ENCODE measurements at places on chromosomes 7 and 10.

- no peak for DNase-seq
Observed at GRCh38 chr10:96441322-96441885, 72.3 kb downstream of the TLL2 start.

- DNase-seq, result no peak
Observed at GRCh38 chr7:156456503-156457115, 184.0 kb upstream of the RNF32 start.

- DNase-seq, result no peak
Observed at GRCh38 chr7:45173596-45174327, 16.2 kb downstream of the RAMP3 start.

- DNase-seq, result no peak
Observed at GRCh38 chr7:4486907-4487306, 195.2 kb upstream of the FOXK1 start.

GRCh38 chr7:104142147-104142546 is 65.7 kb downstream of the ORC5 start:
- no peak for DNase-seq

- no peak for DNase-seq
Observed at GRCh38 chr10:109746861-109747260, 176.4 kb downstream of the XPNPEP1 start.

GRCh38 chr7:155576416-155576815 is 30.1 kb upstream of the CNPY1 start:
- DNase-seq, result no peak

DNA sequence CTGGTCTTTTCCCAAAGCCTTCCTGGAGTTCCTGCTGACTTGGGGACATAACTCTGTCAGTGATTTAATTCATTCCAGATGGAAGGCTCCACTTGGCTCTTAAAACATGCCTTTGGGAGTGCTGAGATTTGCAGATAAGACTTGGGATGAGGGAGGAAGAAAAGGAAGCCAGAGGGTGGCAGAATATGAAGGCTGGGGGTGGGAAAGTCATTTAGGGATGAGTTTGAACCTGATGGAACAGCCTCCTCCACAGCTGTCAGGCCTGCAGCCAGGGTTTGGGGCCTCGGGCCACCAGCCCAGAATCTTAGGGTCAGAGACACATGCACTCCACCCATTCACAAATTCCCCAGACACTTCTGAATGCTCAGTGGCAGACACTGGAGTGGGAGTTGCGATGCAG is 28.4 kb upstream of the EIF5AL1 start:
- DNase-seq, result no peak

DNA sequence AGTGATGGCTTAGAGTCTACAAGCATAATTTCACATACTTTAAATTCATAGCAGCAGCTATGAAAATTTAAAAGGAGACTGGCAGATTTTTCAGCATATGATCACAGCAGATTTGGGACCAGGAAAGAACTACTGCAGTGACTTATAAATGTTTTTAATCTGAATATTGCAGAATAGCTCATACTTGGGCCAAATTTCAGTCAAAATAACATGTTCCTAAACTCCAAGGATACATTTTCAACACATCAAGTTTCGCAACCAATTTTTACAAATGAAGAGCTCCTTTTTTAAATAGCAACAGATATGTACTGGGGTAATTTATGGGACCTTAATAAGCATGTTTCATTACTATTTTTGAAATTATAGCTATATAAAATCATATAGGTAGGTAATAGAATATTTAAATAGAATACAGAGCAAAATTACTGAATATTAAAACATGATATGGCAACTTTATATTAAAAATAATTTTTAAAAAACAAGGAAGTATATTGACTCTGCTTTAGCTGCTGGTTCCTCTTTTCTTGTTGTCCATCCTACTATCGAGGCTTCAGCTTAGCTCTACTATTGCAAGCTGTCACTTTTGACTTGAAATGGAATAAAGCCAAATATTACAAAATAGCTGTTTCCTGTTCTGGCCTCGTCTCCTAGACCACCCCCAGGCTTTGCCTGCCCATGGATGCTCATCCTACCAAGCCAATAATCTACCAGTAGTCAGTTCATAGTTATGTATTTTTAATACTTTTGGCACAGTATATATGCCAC is 123.1 kb downstream of the NRBF2 start:
- DNase-seq, result peak; percentile 35

GRCh38 chr7:73817121-73817520 is 13.7 kb upstream of the CLDN4 start:
- no peak for DNase-seq

DNA sequence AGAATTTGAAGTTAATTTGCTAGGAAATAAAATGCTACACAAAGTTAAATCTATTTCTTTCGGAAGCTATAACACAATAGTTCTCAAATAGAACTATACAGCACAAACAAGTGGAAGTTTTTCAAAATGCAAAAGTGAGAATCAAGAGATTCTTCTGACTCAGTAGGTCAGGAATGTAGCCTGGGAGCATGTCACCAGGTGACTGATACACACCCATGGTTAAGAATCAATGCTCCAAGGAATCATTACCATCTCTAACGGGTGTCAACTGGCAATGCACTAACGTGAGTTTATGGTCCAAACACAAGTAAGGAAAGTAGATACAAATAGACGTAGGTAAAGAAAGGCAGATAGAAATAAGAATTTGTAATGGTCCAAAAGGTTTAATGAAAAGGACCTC is 170.5 kb downstream of the SRPK2 start:
- peak; percentile 53 for DNase-seq

GRCh38 chr7:35831208-35831607 is 30.4 kb downstream of the SEPTIN7 start:
- no peak for DNase-seq

DNA sequence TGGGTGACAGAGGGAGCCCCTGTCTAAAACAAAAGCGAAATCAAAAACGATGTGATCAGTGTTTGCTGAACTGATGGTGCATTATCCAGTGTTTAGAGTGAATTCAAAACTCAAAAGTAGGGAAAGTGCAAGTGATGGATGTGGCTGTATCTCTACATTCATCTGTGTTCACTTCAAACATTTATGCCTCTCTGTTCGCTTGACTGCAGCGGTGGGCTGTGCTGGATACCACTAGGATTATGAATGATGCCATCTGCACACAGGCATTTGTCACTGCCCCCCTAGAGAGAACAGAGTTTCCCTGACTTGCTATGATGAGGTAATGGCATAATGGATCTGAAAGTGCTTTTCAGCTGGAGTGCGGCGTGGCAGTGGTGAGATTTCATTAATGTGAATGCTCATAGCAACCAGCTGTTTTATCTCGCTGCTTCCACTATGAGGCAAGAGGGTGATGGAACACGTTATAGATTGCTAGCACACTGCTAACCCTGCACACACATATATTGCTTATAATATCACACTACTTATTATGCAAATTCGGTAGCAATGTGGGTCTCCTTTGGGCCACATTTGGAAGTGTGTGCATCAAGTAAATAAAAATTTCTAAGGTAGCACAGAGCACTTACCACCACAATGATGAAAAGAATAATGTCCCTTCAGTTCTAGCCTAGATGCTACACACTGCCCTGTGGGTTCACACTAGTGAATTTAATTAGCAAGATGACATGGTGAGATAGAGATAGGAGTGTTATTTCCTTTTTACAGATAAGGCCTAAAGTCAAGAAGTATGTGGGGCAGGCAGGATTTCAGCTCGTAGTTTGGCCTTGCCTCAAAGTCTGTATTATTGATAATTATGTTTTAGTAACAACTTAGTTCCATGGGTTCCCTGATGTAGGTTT is 164.7 kb downstream of the CAMK1D start:
- no peak for DNase-seq

GRCh38 chr10:132937861-132938260 is 4.5 kb downstream of the CFAP46 start:
- no peak for DNase-seq

DNA sequence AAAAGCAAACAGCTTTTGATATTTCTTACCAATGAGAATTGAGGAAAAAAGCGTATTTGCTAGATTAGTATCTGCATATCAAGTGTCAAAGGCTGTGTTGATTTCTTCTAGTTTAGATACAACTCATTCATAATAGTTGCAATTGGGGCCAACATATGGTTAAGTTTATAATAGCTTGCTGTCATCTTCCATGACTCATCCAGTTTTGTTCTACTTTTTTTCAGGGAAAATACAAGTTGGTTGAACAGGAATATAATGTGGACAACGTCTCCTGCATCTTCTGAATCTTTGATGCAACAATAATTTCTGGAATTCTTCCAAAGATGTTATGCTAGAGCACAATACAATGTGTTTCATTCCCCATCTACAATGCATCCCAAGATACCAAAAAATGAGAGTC is 182.0 kb downstream of the THSD7A start:
- peak; percentile 14 for DNase-seq

GRCh38 chr7:148967602-148968001 is 60.7 kb downstream of the PDIA4 start:
- no peak for DNase-seq

DNA sequence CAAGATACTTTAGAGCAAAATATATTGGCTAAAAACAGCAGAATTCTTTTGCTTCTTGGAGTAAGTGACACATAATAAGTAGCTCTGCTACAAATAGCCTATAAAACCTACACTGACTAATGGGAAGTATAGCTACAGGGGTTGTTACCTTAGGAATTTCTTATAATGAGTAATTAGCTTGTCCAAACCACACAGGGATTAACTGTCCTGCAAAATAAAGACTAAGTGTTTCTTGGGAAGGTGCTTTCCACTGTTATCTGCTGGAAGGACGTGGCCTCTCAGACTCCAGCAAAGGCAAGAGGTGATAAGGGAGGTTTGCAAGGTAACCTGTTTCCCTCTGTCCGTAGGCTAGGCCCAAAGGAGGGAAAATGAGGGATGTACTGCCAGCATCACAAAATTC is 302.4 kb downstream of the DOCK4 start:
- peak; percentile 56 for DNase-seq

DNA sequence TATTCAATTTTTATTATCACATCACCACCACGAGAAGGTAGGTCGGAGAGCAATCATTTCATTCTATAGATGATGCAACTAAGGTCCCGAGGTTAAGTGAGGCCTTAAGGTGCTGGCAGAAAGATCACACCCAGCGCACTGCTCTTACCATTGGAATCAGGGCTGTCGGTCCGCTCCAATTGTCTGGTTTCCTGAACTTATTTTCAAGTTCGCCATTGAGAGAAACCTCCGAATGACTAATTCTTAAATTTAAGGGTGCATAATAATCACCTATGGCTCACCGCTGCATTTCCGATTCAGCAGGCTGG is 625 bp upstream of the GSTO2 start:
- DNase-seq, result no peak

DNA sequence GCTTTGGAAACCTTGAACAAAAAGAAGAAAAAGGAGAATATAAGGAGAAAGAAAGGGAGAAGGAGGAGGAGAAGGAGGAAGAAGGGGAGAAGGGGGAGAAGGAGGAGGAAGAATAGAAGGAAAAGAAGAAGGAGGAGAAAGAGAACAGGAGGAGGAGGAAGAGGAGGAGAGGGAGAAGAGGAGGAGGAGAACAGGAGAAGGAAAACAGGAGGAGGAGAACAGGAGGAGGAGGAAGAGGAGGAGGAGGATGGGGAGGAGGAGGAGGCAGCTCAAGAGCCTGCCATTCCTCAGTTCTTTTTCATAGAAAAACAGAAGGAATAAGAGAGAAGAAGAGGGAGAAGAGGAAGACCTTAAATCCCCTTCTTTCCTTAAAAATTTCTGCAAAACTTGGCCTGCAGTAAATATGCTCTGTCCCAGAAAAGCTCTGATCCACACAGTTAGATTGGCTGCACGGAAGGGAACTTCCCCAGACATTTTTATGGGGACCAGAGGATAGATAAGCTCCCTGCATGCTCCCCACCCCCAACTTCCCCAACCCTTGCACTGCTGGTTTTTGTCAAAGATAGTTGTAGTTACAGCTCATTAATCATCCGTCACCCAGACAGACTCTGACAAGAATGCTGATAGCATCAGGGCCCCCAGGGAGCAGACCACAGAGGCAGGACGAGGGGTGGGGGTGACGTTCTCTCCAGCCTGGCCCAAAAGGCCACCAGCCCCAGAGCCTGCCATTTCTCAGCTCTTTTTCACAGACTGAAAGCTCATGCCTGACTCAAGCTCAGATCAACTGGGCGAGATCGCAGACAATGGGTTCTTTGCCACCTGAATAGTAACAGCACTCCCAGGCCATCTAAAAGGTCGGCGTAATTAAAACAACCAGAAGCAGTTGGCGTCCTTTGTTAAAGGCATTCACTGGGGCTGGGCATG is 34.5 kb upstream of the LYZL1 start:
- DNase-seq, result no peak

DNA sequence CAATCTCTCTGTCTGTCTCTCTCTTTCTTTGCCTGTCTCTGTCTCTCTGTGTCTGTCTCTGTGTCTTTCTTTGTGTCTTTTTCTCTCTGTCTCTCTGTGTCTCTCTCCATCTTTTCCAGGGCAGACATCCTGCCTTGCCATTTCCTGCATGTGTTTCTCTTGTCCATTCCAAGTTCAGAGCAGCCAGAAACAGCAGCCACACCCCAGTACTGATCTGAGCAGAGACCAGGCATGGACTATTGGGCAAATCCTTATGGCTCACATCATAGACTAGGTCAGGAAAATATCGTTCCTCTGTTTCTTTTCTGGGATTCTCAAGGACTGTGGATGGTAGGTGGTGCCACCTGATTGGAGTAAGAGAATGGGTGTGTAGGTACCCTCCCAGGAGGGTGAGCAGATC is 95.8 kb downstream of the RAMP3 start:
- no peak for DNase-seq

DNA sequence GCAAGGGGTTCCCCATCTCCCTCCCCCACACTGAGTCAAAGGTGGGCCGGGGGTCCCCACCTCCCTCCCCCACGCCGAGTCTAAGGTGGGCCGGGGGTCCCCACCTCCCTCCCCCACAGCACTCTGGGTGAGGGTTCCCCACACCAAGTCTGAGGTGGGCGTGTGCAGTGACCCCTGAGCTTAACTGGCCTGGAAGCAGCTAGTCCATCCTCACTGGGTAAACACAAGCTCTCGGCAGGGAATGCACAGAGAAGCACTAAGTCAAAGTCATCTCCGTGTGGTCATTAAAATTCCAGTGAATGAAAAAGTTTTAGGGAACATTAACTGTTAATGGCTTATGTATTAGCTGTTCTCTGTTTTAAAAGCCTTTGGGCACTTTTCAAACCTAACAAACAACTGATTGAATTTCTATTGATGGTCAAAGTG is 43.7 kb upstream of the PRKAR1B start:
- DNase-seq, result no peak

DNA sequence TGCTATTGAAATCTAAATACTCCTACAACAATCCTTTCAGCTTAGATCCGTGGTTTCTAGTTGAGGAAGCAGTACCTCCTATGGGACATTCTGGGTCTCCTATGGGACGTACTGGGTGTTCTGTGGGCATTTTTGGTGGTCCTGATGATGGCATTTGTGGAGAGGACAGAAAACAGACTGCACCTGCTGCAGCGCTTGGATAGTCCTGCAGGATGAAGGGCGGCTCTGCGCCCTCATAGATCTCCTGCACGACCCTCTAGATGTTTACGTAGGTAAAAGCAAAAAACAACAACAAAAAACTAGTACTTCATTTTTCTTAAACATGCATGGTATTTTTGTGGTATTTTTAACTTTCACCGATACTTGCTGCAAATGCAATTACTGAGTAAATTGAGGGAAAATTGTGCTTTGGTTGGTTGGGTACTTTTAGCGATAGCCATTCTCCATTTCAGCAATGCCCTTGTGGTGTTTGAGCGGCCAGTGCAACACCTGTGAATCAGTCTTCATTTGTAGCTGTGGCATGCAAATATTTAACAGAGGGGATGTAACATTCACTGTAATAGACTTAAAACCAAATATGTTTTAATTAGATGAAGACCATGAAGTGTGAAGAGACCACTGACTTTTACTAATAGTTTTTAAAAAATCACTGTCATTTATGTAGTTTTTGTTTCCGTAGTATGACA is 461.2 kb downstream of the SDK1 start:
- no peak for DNase-seq

- DNase-seq, result no peak
Observed at GRCh38 chr7:122867471-122867980, 18.7 kb downstream of the CADPS2 start.

GRCh38 chr7:134686786-134687185 is 40.1 kb downstream of the BPGM start:
- DNase-seq, result no peak
